NCI-H460 (cell line): ENCODE measurements at places on chromosomes 2 and 18.

DNA sequence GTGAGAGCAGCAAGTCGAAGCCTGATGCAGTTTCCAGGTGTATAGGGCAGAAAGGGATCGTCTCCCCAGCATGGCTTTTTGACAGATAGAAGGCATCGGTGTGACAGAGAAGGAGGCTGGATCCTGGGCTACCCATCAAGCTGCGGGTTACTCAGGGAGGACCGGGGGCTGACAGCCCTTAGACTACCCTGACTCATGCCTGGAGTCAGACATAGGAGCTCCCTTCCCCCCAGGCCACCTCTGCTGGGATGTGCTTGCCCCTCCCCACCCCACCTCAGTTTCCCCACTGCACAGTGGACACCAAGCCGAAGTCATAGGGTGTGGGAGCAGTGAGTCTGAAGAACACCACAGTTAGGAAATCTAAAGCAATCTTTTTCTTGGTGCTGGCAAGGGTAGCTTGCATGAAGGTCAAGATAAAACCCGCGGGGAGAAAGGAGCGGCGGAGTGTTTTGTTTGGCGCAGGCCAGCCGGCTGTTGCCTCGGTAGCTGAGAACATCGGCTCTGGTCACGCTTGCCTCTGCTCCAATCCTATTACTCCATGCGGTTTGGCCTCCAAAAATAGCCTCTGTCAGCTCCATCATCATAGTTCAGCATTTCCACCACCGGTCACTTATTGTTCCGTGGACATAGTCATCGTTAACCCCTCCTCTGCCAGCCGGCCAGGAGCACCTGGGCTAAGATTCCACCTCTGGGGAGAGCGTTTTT is 169.2 kb upstream of the GLI2 start:
- DNase-seq: no peak

DNA sequence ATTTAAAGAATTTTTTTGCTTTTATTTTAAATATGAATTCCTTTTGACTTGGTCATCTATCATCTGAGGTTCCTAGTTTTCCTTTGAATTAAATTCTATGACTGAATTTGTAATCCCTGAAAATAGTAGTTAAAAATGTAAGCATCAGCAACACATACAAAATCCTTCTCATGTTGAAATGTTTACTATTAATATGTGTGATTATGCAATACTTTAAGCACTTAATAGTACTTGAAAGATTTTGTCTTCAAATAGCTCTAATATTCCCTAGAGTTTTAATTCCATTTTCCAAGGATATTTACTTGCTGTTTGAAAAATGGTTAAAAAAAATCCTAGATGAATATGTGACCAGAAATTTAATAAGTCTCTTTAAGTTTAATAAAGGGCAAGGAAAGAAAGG is 26.6 kb upstream of the SPATS2L start:
- DNase-seq: no peak

GRCh38 chr2:10520154-10520553 is 72.0 kb upstream of the ODC1 start:
- no peak for DNase-seq

DNA sequence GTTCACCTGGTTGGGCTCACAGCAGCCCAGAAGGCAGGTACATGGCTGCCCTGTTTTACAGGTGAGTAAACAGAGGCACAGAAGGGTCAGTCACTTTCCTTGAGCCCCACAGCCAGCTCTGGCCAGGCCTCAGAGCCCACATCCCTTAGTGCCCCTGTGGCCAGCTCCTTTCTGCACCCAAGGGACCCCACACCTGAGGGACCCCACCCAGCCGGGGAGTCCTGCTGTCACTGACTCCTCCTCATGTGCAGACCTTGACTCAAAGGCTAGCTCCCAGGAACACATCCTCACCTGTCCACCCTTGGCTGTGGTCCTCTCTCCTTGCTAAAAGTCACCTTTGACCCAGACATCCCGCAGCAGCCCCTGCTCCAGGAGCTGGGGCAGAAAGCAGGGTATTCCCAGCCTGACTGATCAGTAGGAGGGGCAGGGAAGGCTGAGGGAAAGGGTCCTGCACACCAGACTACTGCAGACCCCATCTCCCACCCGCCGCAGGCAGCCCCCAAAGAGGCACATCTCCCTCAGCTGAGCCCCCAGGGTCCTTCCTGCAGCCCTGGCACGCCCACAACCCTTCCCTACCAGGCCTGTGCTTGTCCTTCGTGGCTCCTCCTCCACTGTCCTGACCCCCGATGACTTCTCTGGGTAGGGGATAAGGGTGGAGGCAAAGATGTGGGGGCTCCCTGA is 9.8 kb upstream of the ARHGEF4 start:
- no peak for DNase-seq

GRCh38 chr18:39053571-39053970 is 1488.0 kb upstream of the CELF4 start:
- no peak for DNase-seq

- no peak for DNase-seq
These were observed 1.1 kb downstream of the SLC4A1AP start for GRCh38 chr2:27664622-27665363.

DNA sequence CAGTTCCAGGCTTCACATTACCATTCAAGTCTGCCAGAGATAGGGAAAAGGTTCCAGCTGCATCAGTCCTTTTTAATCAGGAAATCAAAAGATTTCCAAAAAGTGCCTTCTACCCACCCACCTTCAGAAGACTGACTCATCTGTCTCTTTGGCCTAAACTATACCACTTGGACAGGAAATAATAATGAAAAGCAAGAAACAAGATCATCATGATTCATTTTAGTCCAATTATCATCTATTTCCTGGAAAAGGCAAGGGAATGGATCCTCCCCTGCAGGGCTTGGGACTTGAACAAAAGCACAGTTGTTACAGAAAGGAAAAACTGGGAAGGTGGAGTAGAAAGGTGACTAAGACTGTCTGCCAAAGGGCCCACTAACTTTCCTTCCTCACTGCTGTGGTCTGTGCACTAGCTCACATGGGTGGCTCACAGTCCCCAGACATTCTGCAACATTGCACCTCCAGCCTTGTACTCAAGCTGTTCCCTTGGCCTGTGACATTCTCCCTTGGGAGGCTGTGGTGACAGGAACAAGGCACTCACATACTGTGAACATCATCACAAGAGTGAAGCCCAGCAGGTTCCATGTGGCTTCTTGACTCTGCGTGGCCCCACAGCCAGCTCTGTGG is 75.3 kb downstream of the VSNL1 start:
- DNase-seq: no peak
